ENCODE measurements at places on chromosomes 4 and X.
A peak's percentile ranks its signal among the peaks of the same experiment; 100 is the strongest.

DNA sequence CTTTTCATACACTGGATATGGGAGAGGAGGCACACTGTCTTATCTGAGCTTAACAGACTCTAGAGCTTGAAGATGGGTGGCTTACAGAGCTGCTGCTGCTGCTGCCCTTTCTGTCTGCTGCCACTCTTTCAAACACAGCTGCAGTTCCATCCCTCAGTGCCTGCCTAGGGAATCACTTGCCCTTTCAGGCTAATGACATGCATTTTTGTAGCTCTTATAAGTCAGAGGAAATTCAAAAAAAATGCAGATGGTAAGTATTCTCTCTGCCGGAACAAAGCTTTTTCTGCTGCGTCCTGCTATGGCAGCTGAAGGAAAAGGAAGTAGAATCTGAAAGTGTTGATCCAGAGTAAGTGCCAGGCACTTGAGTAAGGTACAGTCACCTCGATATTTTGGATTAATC is 460.4 kb upstream of the DIAPH2 start:
- no peak for DNase-seq

DNA sequence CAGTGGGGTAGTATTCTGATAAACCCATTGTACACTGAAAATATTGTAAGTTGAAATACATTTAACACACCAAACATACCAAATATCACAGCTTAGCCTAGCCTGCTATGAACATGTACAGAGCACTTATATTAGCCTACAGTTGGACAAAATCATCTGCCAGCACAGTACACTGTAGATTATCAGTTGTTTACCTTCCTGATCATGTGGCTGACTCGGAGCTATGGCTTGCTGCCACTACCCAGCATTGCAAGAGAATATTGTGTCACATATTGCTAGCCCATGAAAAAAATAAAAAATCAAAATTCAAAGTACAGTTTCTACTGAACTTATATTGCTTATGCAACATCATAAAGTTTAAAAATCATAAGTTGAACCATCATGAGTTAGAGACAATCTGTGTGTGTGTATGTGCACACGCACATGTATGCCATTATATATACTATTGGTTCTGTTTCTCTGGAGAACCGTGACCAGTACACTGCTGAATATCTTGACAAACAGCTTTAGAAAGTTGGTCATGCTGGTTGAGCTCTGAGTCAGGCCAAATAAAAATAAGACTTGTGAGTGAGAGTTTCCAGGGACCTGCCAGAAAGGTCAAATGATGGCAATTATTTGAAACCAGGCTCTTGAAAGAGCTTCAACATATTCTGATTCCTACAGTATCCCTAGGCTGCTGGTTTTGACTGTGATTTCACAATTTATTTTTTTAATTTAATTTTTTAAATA is 238.5 kb downstream of the PRR32 start:
- DNase-seq, result no peak

DNA sequence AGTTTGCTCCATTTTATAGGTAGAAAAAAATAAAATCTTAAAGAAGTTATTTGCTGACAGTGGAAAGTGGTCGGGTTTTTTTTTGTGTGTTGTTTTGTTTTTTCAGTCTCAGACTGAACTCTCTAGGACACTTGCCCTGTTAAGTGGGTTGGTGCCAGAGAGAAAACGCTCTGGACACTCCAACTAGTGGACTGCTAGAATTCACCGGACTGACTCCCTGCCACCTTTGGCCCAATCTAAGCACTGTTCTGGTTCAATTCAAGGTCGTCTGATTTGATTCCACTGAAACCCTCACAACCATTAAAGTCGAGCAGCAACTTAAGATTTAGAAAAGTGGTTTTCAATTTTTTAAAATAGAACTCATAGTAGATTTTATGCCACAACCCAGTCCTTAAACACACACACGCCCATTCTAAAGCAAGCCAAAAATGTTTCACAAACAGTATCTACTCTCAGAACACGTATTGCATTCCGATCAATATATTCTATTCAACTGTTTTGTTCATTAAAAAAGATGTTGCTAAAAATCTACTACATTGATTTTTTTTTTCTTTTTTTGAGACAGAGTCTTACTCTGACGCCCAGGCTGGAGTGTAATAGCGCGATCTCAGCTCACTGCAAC is 27.3 kb downstream of the RWDD4 start:
- no peak for DNase-seq

GRCh38 chrX:124395145-124395880 is 49.0 kb downstream of the SH2D1A start:
- no peak for DNase-seq

DNA sequence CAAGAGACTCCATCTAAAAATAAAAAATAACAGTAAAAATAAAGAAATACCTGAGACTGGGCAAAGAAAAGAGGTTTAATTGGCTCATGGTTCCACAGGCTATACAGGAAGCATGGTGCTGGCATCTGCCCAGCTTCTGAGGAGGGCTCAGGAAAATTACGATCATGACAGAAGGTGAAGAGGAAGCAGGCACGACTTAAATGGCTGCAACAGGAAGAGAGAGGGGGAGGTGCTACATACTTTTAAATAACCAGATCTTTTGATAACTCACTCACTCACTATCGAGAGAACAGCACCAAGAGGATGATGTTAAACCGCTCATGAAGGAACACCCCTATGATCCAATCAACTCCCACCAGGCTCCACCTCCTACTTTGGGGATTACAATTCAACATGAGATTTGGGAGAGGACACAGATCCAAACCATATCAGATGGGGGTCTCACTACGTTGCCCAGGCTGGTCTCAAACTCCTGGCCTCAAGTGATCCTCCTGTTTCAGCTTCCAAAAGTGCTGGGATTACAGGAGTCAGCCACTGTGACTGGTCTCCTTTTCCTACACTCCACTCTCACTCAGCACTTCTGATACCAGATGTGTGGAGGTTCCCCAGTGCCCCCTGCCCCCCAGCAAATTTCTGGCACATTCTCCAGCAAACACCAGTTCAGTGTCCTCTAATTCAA is 11.9 kb upstream of the ZNF157 start:
- DNase-seq, result no peak

- DNase-seq, result peak; percentile 56
Observed at GRCh38 chrX:47321386-47321785, 49.0 kb upstream of the ZNF157 start.

GRCh38 chr4:7124689-7125442 is 57.0 kb upstream of the GRPEL1 start:
- no peak for DNase-seq

GRCh38 chr4:121796283-121796682 is 4.8 kb upstream of the EXOSC9 start:
- no peak for DNase-seq

- DNase-seq, result no peak
Observed at GRCh38 chr4:125760201-125760819, 445.6 kb downstream of the FAT4 start.

DNA sequence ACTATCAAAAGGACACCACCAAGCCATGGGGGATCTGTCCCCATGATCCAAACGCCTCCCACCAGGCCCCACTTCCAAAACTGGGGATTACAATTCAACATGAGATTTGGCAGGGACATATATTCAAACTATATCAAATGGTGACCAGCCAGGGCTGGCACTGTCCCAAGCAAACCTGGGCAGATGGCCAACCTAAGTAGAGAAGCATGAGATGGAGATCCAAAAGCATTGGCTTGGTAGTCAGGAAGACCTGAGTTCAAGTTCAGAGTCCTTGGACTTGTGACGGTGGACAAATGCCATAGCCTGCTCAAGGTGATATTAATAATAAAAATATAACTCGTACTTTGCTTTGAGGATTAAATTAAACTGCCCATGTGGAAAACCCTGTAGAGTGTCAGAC is 79.2 kb upstream of the HS3ST1 start:
- DNase-seq, result no peak

Data from caudate nucleus (tissue), 63 donors.